Activated CD4-positive, alpha-beta T cell treated with anti-CD3 and anti-CD28 coated beads, Interleukin-2, amount 50 U/mL, for 24 hours (primary cell): ENCODE measurements at places on chromosomes 12 and 14.

DNA sequence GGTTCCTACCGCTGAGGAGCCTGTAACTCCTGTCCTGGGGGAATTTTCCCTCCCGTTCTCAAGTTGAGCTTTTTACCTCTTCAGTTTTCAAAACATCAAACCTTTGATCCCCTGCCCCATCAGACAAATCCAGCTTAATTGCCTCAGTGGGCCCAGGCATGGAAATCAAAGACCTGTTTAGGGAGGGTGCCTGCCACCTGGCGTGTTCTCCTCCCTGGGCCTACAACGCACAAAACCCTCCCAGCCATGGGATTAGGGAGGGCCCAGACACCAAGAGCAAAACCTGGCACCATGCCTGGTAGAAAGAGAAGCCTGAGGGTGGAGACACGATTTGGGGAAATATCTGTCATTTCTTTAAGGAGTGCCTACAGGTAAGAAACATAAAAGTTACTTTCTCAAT lies 672.9 kb downstream of the BCL11B start:
- DNase-seq, result no peak

DNA sequence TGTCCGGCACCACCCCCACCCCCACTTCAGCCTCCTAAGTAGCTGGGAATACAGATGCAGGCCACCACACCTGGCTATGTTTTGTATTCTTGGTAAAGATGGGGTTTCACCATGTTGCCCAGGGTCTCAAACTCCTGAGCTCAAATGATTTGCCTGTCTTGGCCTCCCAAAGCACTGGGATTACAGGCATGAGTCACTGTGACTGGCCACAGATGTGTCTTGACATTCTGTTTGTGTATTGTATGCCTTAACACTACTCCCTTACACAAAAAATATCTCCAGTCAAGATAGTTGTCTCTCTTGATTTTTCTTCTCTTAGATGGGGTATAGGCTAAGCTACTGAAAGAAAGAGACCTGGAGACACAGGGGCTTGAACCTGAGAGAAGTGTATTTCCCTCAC lies 17.6 kb downstream of the CLEC14A start:
- DNase-seq, result no peak

DNA sequence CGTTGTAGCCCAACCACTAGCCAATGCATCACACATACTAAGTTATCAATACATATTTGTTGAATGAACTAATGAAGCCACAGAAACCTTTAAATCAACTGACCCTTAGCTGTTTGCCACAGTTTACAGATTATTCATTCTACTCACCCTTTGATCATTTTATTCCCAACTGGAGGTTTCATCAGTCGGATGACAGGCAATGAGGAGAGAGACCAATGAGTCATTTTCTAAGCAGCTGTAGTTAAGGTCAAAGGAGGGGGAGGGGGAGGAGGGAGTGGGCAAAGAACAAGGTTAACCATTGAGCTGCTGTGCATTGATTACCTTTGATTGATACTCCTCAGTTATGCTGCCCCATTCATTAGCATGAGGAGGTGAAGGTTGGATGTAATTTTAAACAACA lies 469.5 kb downstream of the VRK1 start:
- no peak for DNase-seq

GRCh38 chr12:65854629-65855028 lies 30.3 kb downstream of the HMGA2 start:
- no peak for DNase-seq

GRCh38 chr14:87241018-87241768 lies 751.8 kb downstream of the GALC start:
- no peak for DNase-seq

DNA sequence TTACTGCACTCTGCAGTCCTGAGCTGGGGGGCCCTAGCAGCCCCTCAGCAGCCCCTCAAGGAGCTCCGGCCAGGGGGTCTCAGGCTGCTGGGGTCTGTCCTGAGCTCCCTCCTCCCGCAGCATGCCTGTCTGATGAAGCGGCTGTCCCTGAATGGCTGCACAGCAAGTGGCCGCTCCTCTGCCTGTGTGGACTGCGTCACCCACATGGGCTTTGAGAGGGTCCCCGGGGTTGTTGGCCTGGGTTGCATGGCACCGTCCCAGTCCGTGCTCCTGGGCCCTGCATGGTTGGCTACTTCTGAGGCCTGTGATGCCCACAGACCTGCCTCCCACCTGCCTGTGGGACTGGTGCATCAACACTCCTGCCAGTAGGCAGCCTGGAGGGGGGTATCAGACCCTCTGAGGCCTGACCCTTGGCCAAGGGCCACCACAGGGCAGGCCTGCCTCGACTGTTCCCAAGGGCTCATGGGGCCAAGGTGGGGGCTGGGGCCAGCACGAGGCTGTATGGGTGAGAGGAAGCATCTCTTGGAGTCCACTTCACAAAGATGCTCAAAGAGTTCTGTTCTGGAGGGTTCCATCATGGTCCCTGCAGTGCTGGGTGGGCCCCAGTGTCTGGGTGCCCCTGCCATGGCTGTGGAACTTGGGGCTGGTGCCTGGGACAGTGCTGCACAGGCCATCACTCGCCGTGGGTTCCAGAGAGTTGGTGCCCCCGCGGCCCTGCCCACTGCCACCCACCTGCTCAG lies 12.2 kb downstream of the CEP170B start:
- no peak for DNase-seq

GRCh38 chr12:51954561-51955361 lies 3.3 kb downstream of the ACVR1B start:
- no peak for DNase-seq

- DNase-seq, result no peak
Observed at GRCh38 chr12:92210071-92210470, 64.4 kb upstream of the BTG1 start.

- DNase-seq, result no peak
Observed at GRCh38 chr12:77947330-77947729, 116.6 kb downstream of the NAV3 start.

DNA sequence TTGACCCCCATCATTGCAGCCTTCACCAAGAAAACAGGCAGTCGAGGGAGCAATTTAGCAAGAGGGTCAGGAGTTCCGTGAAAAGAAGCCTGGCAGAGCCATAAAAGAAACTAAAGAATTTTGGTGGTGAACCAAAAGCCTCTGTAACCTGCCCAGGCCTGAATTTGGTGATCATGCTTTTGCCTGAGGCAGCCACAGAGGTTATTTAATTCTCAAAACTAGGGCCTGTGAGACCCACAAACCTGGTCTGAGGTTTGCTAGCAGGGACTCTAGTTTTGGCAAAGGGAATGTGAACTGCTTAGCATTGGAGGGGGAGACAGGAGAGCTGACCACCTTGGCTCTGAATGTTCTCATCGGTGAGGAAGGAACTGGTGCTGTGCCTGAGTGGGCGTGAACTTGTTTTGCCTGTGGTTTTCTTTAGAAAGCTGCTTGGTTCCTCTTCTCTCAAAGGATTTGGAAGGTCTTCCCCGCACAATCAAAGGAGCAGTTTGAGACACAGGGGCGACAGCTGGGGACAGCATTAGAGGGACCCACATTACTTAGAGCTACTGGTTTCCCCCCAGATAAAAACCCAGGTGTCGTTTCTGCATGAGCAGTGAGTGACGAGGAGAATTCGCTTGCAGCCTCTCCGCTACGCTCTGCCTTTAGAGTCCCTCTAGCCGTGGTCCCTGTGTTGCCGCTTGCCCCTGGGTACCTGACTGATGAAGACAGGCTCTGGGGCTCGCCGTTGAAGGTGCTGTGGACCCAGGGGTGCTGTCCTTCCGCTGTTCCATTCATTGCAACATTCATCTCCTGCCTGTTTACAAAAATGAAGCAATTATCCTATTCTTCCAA lies 12.6 kb upstream of the WNT5B start:
- no peak for DNase-seq

DNA sequence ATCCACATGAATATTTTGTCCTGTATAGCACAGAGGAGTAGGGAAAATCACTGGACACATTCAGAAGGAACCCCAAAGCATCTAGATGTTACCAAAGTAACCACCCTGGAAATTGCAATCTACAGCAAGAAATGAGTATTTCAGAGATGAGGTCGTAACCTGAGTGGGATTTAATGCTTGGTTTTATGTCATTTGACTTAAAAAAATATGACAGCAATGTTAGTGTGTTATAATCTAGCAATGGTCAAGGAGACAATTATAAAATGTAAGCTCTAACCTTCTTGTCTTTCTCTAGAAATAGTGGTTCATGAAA lies 256.6 kb downstream of the NAV3 start:
- DNase-seq, result no peak

GRCh38 chr14:68340262-68340661 lies 452.6 kb downstream of the ZFP36L1 start:
- DNase-seq, result no peak

GRCh38 chr12:58563621-58564020 lies 356.7 kb downstream of the LRIG3 start:
- no peak for DNase-seq

DNA sequence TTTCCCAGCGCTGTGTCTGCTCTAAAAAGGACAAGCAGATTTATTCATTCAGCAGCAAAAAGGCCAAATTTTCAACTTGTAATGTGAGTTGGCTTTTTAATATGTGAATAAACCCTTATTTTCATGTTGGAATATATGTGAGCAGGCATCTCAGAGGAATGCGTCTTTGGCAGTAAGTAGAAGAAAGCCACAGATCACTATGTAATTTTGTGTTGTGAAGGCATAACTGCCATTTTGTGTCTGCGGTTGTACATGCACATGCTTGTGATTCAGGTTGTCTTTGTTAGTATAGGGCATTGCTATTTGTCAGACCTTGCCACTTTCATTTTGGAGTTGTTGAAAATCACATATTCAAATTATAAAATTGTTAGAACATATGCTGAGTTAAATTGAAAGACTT lies 398.8 kb upstream of the RGS6 start:
- DNase-seq, result no peak

DNA sequence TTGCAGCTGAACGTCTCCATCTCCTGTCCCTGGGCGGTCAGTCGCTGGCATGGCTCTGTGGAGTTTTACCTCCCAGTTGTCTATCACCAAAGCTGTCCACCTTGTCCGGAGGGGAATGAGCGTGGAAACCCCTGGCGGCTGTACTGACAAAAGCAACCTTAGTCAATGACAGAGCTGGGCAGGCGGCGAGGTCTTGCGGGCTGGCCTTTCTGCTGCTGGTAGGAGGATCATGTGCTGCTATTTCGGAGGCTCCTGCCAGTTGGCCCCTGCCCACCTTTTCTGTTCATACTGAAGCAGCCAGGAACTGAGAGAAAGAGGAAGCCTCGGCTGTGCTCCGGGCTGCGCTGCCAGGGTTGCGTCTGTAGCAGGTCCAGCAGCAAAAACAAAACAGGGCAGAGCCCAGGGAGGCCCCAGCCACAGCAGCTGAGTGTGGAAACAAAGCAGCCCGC lies 57.7 kb downstream of the HMGA2 start:
- DNase-seq, result no peak

DNA sequence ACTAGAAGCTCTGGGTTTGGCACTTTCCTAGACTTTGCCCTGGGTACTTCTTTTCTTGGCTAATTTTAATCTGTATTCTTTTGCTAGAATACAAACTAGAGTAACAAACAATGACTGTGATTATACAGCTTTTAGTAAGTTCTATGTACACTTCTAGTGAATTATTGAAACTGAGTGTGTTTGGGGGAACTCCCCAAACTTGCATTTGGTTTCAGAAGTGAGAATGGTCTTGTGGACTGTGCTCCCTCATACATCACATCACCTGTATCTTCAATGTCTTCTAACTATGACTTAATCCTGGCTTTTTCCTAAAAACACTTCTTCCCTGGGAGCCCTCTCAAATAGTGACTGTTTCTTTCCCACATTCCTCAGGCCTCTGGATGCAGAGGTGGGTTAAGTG lies 23.6 kb upstream of the SSTR1 start:
- no peak for DNase-seq

GRCh38 chr12:69042970-69043369 lies 110.0 kb upstream of the CPM start:
- DNase-seq, result no peak

DNA sequence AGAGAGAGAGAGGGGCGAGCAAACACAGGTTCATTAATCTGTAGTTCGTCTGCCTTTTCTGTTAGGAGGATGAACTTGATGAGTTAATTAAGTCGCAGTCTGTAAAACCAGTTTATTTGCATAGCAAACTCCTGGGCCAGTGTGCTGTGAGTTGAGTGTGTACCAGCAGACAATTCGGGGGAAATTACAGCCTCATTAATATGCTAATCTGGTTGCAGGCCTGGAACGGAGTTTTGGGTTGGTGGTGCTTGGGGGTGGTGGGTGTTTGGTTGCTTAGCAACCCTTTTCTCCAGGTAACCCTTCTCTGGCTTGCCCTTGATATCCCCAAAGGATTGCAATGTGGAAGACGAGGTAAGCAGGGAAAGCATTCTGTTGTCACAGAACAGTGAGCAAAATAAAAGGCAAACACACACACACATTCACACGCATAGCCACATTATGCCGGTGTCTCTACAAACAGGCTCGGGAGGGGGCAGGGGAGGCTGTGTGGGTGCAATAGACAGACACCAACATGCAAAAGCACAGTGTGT lies 29.2 kb upstream of the LHX5 start:
- DNase-seq, result no peak

GRCh38 chr14:61588419-61588901 lies 106.9 kb upstream of the HIF1A start:
- no peak for DNase-seq

- no peak for DNase-seq
Observed at GRCh38 chr12:126770188-126770587, 1496.8 kb upstream of the TMEM132C start.

GRCh38 chr12:62714774-62715721 lies 219.9 kb downstream of the PPM1H start:
- DNase-seq, result no peak

DNA sequence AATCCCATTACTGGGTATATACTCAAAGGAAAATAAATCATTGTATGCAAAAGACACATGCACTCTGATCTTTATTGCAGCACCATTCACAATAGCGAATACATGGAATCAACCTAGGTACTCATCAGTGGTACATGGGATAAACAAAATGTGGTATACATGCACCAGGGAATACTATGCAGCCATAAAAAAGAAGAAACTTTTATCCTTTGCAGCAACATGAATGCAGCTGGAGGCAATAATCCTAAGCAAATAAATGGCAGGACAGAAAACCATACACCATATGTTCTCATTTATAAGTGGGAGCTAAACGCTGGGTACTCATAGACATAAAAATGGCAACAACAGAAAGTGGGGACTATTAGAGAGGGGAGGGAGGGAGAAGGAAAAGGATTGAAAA lies 15.9 kb downstream of the ERGIC2 start:
- no peak for DNase-seq

- DNase-seq, result no peak
Observed at GRCh38 chr12:91432089-91432488, 249.5 kb upstream of the DCN start.

DNA sequence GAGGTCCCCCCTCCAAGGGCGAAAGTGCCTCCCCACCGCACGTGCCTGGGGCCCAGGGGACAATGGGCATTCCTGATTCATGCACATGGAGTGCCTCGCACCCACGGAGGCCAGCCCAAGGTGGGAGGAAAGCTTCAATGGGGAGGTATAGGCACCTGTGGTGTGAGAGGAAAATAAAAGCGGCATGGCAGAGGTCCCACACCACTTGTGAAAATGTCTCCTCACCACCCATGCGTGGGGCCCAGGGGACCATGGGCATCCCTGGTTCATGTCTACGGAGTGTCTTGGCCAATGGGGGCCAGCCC lies 384.7 kb downstream of the ALG10 start:
- DNase-seq, result no peak

GRCh38 chr12:96404696-96405095 lies 4.5 kb upstream of the CDK17 start:
- DNase-seq, result no peak
